Hepatic stellate cell (primary cell): ENCODE measurements at places on chromosomes 11 and 22.

DNA sequence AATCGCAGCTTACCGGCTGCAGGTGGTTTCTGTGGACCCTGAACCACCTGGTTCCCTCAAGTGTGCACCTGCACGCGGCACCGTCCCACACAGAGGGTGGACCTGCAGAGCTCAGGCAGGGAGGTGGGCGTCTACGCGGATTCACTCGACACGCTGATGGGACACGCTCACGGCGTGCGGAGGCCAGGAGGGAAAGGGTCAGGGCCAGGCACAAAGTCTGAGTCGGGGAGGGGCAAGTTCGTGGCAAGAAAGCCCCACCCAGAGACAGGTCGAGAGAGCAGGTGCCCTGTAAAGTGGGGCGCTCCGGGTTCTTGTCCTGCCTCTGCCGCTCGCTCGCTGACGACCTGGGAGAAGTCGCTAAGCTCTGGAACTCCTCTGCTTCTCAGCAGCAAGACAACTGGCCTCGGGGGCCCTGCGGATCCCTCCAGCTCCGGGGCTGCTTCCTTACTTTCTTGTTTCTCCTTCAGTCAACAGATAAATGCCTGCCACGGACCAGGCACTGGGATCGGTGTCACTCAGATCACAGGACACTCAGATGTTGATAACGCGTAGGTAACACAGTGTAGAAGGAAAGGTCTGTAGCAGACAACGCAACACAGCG is 72.4 kb upstream of the NUP50 start:
- DNase-seq, result no peak

DNA sequence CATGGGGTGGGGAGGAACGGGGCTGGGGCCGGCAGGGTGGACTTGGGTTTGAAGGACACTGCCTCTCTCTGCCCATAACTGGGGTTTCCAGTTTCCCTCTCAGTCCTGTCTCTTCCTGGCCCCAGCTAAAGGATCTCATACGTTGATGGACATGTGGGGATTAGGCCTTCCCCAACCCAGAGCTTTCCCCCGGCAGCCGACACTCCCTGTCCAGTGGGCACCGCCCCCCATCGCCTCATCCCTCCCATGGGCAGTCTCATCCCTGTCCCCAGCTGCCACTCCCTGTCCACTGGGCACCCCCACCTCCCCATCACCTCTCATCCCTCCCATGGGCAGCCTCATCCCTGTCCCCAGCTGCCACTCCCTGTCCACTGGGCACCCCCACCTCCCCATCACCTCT is 22.2 kb upstream of the ACR start:
- DNase-seq, result no peak

GRCh38 chr11:73859671-73860070 is 17.0 kb downstream of the COA4 start:
- DNase-seq, result no peak

DNA sequence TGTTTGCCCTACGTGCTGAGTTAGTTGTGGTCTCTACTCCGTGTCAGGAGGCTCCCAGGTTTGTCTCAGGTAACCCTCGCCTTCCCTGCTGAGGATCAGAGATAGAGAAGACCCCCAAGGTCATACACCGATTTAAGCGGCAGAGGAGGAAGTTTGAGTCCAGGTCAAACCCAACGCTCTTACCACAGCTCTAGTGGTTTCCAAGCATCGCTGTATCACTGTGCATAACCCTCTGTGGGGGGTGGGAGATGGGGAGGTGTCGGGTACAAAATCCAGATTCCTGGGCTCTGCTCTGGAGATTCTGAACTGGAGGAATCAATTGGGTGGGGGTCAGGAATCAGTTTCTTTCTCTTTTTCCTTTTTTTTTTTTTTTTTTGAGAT is 627 bp downstream of the DNAJC4 start:
- DNase-seq, result no peak

DNA sequence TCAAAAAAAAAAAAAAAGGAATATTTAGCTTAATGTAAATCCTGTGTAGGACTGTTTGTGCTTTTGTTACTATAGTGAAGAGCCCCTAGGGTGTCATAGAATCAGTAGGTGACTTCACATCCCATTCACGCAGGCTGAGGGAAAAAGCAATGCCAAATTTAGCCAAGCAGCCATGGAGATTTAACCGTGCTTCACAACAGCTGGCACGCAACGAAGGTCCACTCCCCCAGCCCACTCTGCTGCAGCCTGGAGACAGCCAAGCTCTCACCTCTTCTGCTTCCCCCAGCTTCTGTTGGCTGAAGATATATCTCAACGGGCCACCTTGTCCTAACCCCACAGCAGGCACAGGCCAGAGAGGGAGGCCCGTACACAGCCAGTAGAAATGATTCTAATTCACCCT is 78.8 kb upstream of the BID start:
- DNase-seq, result no peak

DNA sequence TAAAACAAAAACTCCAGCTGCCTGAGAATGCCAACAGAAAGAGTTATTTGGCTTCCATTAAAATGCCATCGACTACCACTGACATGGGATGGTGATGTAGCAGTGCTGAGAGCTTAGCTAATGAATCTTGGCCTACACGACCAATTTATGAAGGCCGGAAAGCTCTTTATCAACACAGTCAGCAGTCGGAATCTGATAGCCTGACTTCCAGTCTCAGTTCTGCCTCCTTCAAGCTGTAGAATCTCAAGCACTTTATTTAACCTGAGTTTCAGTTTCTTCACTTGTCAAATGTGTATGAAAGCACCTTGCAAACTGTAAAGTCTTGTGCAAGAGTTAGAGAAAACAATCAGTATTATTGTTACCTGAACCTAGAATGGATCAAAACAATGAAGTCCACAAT is 335.7 kb upstream of the NARS2 start:
- DNase-seq, result no peak

- DNase-seq, result no peak
Observed at GRCh38 chr22:45977003-45977411, at the start of gene WNT7B. Gene WNT7B (minus strand): TSS chr22:45977162. CDS start chr22:45976754, 408 bp downstream.

GRCh38 chr11:64239662-64240434 is 1.0 kb upstream of the FKBP2 start:
- DNase-seq, result no peak

- no peak for DNase-seq
Observed at GRCh38 chr22:16912281-16912680, 87.1 kb upstream of the XKR3 start.

GRCh38 chr11:110425751-110426545 is 3.8 kb upstream of the FDX1 start:
- DNase-seq, result no peak

GRCh38 chr11:112810951-112811350 is 150.3 kb upstream of the NCAM1 start:
- no peak for DNase-seq

GRCh38 chr22:21100149-21101032 is 54.6 kb downstream of the LRRC74B start:
- DNase-seq, result no peak

GRCh38 chr22:26981541-26981940 is 324.2 kb downstream of the MIAT start:
- DNase-seq, result no peak

DNA sequence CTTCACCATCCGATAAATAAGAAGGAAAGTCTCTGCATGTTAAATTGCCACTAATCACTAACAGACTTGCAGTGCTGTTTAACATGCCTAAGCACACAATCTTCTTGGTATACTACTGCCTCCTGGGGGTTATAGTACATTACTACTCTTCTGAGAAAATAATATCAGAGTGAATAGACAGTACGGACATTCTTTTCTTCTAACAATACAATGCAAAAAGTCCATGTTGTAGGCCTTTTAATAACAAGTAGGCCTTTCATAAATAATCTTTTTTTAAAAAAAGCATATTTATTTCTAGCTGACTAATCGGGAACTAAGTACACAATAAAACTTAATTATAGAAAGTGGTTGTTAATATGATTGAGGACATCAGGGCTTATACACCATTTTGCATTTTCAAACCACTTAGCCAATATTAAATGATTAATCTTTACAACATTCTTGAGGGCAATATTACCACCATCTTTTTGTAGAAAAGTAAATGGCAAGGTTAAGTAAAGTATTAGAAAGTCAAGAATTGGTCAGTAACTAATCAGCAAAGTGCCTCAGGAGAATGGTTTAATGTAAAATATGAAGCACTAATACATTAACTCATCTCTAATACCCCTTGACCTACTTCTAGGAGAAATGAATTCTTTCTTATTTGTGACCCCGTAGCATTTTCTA is 84.7 kb downstream of the TTC28 start:
- DNase-seq, result peak; percentile 14

- no peak for DNase-seq
Observed at GRCh38 chr11:13550761-13551160, 55.0 kb upstream of the PTH start.

GRCh38 chr11:59185386-59185945 is 13.5 kb downstream of the DTX4 start:
- no peak for DNase-seq

GRCh38 chr11:78460471-78460870 is 42.9 kb upstream of the GAB2 start:
- DNase-seq, result peak; percentile 31

DNA sequence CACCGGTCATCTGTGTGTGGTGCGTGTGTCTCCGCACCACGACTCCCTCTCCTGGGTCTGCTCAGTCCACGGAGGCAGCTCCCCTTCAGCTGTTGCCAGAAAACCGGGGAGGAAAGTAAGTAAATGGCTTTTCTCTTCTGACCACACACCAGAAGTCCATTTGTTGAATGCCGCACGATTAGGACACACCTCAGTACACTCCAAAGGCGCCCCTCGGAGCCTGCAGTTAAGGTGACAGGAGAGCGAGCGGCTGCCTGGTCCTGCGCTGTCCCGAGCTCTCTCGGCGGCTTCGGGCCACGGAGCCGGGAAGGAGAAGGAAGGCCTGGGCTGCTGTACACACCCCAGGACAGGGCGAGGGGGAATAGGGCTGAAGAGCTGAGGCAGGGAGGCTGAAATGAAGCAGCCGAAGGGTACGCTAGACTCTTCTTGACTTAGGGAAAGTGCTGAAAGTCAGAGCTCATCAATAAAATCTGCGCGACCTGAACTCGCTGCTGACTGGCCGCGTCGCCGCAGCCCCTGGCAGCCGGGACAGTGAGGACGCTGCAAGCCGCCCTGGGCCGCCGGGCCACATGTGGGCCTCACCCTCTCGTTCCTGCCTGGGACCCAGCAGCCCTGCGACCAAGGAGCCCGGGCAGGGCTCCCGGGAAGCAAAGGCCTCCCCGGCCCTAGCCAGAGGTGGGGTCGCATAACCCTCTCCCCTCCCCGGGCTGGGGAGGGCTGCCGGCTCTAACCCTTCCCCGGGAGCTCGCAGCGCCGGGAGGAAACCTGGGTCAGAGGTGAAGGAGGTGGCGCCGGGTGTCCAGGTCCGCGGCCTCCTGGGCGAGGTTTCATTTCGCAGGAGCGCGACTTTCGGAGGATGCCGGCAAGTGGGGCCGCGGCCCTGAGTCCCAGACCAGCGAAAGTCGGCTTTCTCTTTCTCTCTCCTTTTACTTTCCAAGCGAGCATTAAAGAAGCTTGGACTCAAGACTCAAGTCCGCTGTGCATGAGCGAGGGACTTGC is 1.6 kb upstream of the PAX6 start:
- DNase-seq, result no peak

GRCh38 chr11:68694431-68695297 is 10.3 kb downstream of the GAL start:
- no peak for DNase-seq

GRCh38 chr11:119712459-119713358 is 16.3 kb downstream of the NECTIN1 start:
- DNase-seq, result no peak

- DNase-seq, result no peak
Observed at GRCh38 chr11:8347978-8348377, 84.3 kb upstream of the LMO1 start.

- no peak for DNase-seq
Observed at GRCh38 chr11:102453921-102454320, 1.4 kb upstream of the TMEM123 start.

DNA sequence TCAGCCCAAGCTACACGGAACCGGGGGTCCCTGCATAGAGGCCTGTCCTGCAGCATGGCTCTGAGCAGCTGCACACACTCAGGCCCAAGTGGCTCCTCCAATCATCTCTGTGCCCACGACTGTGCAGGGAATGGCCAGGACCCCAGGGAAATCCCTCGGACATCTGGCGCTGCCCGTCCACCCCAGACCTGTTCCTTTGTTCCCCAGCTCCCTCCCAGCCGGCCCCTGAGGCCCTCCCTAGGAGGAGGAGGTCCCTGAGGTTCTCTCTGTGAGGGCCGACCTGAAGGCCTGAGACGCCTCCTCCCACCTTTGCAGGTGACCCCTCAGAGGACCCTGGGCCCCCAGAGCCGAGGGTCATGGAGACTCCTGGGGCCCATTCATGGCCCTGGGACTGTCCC is 1.1 kb downstream of the MLC1 start:
- DNase-seq, result no peak

DNA sequence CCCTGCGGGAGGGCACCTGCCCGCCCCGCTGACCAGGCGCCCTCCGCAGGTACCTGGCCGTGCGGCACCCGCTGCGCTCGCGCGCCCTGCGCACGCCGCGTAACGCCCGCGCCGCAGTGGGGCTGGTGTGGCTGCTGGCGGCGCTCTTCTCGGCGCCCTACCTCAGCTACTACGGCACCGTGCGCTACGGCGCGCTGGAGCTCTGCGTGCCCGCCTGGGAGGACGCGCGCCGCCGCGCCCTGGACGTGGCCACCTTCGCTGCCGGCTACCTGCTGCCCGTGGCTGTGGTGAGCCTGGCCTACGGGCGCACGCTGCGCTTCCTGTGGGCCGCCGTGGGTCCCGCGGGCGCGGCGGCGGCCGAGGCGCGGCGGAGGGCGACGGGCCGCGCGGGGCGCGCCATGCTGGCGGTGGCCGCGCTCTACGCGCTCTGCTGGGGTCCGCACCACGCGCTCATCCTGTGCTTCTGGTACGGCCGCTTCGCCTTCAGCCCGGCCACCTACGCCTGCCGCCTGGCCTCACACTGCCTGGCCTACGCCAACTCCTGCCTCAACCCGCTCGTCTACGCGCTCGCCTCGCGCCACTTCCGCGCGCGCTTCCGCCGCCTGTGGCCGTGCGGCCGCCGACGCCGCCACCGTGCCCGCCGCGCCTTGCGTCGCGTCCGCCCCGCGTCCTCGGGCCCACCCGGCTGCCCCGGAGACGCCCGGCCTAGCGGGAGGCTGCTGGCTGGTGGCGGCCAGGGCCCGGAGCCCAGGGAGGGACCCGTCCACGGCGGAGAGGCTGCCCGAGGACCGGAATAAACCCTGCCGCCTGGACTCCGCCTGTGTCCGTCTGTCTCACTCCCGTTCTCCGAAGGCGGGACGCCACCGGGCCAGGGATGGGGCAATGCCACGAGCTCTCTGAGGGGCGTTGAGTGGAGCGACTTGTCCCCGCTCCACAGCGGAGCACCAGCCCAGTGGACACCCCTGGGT is 1.8 kb downstream of the GALR3 start:
- DNase-seq, result no peak

- DNase-seq, result no peak
Observed at GRCh38 chr22:26830837-26831236, 173.4 kb downstream of the MIAT start.

DNA sequence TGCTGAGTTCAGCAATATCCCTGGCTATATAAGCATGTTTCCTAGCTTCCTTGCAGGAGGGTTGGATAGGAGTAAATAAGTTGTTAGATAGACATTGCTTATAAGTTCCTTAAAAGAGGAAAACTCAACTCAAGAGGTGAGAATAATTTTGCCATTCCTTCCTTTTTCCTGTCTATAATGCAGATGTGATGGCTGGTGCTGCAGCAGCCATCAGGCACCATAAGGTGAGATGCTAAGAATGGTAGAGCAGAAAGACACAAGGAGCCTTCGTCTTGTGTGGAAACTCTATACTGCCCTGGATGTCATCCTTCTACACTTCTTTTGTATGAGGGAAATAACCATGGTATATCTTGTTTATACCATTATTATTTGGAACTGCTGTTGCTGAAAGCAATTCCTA is 74.5 kb upstream of the GRK3 start:
- no peak for DNase-seq
